ENCODE measurements at places on chromosomes 7 and 10.

- DNase-seq, result no peak
Observed at GRCh38 chr10:90784771-90785170, 73.1 kb downstream of the HTR7 start.

DNA sequence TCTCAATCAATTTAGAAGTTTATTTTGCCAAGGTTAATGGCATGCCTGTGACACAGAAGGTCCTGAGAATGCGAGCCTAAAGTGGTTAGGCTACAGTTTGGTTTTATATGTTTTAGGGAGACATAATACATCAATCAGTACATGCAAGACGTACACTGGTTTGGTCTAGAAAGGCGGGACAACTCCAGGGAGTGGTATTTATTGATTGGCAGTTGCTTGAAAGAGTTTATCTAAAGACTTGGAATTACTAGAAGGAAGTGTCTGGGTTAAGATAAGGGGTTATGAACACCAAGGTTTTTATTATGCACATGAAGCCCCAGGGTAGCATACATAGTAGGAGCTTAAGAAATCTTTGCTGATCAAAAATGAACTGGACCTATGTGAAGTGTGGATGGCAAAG is 21.5 kb downstream of the NPVF start:
- DNase-seq, result no peak

DNA sequence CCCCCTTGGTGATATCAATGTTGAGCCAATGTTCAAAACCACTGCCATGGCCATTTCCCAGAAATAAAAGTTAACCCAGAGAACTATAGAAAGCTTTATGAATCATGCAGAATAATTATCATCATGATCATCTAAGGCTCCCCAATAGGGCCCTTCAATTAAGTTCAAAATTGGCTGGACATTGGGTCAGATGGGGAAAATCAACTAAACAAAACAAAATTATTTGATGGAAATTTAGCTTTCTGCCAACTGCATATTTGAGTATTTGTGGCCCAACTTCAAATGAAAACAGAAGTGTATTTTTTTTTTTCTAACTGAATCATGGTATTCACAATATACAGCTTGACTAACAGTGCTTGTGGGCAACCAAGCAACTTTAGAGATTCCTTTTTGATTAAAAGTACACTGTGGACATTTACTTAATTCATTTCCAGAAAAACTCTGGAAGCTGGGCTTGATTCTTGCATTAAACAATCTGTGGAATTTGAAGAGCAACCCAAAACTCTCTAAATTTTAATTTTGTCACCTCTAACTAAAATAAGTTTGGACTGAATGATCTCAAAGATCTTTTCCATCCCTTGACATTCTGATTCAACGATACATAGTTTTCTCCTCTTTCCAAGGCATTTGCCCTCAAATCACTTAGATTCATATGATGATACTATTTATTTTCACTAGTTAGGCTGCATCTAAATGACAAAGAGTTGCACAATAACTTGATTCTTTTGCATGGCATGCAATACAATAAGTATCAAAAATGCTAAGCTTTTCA is 203.2 kb downstream of the AHR start:
- no peak for DNase-seq

DNA sequence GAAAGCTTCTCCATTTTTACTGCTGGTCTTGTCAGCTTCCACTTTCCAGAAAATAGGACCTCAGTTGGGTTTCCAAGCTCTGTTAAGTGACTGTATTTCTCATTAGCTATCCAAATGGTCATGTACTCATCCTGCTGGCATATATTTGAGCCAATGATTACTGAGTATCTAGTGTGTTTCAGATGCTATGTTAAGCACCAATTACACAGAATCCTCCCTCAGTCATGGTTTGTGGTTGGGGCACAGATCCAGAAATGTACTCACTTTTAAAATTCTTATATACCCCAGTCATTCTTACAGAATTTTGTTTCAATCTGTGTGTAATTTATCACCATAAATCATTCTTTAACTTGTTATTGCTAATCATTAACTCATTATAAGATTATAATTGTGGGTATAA is 362.3 kb upstream of the MTPN start:
- no peak for DNase-seq

DNA sequence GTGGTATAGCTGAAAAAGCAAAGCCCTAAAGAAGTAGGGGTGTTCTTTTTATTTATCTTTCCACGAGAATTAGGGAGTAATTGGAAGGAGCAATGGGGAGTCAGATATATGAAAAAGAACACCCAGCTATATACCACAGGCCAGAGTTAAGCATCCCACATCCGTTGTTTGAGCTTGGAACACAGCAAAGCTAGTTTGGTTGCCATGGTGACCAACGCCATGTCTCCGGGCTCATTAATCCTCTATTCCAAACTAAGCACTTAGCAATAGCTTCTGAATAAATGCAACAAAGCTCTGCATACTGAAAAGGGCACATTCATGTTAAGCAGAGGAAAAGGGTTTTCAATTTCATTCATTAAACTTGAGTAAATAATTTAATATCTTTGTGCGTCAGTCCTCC is 23.5 kb downstream of the ASB4 start:
- peak; percentile 88 for DNase-seq

DNA sequence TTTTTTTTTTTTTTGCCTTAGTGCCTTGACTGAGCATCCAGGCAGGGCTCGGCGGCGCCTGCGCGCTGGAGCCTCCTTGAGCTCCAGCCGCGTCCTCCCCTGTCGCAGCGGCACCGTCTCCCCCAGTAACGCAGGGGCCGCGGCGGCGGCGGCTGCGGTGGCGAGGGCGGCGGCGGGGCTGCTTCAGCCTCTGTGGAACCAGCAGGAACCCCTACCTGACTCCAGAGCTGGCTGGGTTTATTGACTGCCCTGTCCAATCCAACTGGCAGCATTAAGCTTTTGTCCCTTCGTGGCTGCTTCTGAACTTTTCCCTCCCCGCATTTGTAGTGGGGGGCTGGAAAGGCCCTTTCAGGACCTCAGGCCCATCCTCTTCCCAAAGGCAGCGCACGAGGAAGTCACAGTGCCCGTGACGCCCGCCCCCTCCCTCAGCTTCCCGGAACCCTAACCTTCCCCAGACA is at the start of gene GPR85:
GPR85 (minus strand) TSS at position 397 of the 458 bp plus-strand sequence. CDS start 2,106 bp downstream, outside the sequence.
- peak; percentile 58 for DNase-seq

- DNase-seq, result no peak
Observed at GRCh38 chr7:151228024-151228866, 1.2 kb upstream of the ABCF2 start.

DNA sequence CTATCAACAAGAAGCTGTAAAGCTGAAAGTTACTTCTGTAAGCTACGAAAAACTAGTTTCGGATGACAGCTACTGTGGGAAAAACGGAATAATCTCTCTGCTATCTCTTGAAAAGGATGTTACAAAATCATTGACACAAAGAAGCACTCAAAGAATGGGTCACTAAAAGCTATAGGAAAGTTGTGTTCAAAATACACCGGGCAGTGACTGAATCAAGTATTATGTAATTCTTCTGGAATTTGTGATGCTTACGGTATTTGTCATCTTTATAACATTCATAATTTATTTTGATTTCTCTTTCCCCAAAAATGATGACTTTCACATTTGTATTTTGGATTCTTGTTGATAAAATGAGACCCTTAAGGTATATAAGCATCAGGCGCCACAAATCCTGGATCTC is 112.1 kb upstream of the KLF6 start:
- no peak for DNase-seq

DNA sequence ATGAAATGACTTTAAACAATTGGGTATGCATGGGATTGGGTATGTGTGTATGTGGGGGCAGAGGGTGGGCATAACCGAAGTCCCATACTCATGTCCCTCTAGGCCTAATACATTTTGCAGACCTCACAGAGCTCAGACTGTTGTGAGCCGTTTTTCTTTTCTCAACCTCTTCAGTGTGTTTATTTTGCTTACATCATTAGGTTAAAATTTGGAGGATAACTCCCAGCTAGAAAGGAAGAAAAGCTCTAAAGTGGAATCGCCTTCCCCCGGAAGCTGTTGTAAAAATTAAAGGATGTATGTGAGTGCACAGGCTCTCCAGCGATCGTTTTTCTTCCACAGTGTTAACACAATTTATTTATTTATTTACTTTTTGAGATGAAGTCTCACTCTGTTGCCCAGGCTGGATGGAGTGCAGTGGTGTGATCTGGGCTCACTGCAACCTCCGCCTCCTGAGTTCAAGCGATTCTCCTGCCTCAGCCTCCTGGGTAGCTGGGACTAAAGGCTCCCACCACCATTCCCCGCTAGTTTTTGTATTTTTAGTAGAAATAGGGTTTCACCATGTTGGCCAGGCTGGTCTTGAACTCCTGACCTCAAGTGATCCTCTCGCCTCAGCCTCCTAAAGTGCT is 1.5 kb upstream of the H2AZ2 start:
- DNase-seq, result no peak

GRCh38 chr10:22722626-22723169 is 8.3 kb upstream of the PIP4K2A start:
- no peak for DNase-seq

DNA sequence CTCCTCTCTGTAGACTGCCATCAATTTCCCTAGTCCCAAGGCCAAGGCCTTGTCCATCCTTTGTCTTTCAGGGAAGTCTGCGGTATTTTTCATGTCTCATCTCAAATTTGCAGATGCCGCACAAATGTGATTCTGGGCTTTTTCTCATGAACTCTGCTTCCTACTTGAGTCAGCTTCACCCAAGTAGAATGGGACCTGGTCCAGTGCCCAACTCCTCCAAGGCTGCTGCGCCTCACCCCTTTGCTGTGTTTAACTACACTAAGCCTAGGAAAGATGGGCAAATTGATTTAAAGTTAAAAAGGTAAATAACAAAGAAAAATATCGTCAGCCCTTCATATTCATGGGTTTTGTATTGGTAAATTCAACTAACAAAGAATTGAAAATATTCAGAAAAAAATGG is 1092.6 kb upstream of the AUTS2 start:
- DNase-seq, result no peak

DNA sequence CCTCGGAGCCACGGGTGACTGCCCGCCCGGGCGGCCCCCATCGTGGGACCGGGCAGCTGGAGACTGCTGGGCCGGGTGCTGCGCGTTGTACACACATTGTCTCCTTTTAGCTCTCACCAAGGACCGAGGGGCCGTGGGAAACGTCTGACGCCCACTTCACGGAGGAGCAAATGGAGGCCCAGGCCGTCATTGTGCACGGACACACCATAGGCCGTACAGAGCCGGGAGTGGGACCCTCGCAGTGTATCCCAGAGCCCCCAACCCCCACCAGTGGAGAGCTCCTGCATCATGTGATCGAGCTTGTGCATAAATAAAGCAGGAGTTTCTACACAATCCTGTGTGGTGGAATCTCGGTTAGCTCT is 722 bp downstream of the DENND10 start:
- peak; percentile 22 for DNase-seq

DNA sequence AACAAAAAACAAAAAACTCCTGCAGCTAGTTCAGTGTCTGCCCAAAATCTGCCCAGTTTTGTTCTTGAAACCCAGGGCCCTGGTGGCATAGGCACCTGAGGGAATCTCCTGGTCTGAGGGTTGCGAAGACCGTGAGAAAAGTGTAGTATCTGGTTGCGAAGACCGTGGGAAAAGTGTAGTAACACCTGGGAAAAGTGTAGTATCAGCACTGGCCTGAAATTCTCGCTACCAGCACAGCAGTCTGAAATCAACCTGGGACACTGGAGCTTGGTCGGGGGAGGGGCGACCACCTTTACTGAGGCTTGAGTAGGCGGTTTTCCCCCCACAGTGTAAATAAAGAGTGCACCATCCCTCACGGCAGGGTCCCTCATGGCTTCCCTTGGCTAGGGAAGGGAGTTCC is 82.5 kb upstream of the SP4 start:
- no peak for DNase-seq

GRCh38 chr10:121572859-121573537 is 25.2 kb downstream of the FGFR2 start:
- DNase-seq, result no peak

DNA sequence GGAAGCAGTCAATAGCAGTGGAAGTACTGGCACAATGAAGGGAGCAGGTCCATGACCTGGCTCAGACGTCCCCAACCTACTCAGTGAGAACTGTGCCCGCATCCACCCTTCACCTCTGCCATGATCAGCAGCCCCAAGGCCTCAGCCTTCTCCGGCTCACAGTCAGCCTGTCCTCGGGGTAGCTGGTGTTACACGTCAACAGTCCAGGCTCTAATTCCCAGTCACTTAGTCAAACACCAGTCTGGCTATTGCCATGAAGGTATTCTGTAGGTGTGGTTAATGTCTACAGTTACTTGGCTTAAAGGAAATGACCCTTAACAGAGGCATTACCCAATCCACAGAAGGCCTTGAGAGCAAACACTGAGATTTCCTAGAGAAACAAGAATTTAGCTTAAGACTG is 49.1 kb downstream of the GRB10 start:
- no peak for DNase-seq

DNA sequence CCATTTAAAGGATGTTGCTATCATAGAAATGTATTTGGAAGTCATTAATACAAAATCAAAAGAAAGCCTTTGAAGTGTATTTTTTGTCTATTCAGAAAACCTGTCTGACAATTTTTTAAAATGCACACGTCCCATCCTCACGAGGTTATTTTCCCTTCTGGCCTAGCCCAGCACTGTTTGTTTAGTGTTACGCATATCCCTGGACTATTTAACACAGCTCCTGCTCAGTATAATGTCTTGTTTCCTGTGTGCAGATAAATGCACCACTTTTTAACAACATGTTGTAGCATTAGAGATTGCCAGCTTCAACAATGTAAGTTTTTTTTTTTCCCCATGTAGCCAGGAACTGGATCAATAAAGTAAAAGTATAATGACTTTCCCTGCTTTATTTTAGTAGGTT is 102.6 kb upstream of the SFMBT2 start:
- DNase-seq, result no peak

GRCh38 chr10:130656582-130657133 is 520.5 kb downstream of the GLRX3 start:
- DNase-seq, result no peak

GRCh38 chr10:13830385-13830784 is 243.6 kb downstream of the PRPF18 start:
- DNase-seq, result no peak

DNA sequence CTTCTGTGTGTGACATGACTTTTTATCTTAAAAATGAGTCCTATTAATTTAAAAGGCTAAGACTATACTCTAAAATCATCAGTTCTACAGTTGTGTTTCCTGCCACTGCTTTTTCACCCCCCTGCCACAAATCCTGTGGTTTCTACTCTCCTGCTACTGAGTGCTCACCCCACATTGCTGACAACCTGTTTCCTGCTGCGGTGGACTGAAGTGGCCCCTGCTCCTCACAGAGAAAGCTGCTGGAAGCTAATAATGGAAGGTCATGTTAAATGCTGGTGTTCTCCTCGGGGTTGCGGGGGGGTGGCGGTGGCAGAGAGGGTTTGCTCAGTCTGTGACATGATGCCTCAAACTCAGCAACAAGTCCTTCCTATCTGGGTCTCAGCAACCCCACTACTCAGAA is 113.2 kb upstream of the INHBA start:
- no peak for DNase-seq

GRCh38 chr10:46527241-46527811 is 29.1 kb downstream of the GPRIN2 start:
- DNase-seq, result no peak

- no peak for DNase-seq
Observed at GRCh38 chr7:115229401-115230105, 307.7 kb downstream of the MDFIC start.

Data from NCI-H146 (cell line).